Stimulated activated CD4-positive, alpha-beta T cell treated with anti-CD3 and anti-CD28 coated beads, Interleukin-12 subunit alpha, Interleukin-12 subunit beta, amount 100 ng/mL, for 4 hours (primary cell): ENCODE measurements at places on chromosomes 3 and 15.

DNA sequence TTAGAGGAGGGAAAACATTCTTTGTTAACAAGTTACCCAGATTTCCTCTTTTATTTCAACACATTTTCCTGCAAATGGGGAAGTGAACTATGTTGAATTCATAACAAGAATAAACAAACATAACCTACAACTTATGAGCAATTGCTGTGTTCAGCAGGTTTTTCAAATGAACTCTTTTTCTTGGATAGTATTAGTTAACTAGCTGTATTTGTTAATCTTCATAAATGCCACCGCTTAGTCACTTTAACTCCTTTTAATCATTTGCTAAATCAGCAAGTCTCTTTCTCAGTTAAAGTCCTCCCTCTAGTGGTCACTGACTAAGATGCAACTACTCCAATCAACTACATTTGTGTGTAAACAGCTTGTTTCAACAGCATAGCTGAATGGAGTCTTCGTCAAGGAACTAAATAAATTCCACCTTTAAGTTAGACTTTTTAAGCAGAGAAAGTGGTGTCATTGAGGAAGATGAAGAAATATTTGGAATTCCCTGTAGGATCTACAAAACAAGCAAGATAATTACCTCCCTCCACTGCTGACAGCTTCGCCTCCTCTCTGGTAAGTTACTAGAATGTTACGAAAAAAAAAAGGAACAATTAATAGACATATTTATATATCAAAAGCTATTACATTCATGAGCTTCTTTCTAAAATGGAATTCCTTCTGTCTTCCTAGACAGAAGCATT lies 1122.0 kb downstream of the ROBO1 start:
- DNase-seq: no peak

- DNase-seq: no peak
Measured at GRCh38 chr3:52860424-52860768, 25.6 kb upstream of the MUSTN1 start.

GRCh38 chr3:45599984-45600650 lies 5.6 kb downstream of the LIMD1 start:
- no peak for DNase-seq

GRCh38 chr15:95845862-95846515 lies 484.5 kb upstream of the NR2F2 start:
- DNase-seq: no peak

GRCh38 chr3:65443739-65444446 lies 594.8 kb downstream of the MAGI1 start:
- DNase-seq: no peak

GRCh38 chr3:12662593-12663400 lies 1.1 kb downstream of the RAF1 start:
- DNase-seq: peak; percentile 8
